ENCODE measurements at places on chromosomes 12 and 14.
A peak's percentile ranks its signal among the peaks of the same experiment; 100 is the strongest.

DNA sequence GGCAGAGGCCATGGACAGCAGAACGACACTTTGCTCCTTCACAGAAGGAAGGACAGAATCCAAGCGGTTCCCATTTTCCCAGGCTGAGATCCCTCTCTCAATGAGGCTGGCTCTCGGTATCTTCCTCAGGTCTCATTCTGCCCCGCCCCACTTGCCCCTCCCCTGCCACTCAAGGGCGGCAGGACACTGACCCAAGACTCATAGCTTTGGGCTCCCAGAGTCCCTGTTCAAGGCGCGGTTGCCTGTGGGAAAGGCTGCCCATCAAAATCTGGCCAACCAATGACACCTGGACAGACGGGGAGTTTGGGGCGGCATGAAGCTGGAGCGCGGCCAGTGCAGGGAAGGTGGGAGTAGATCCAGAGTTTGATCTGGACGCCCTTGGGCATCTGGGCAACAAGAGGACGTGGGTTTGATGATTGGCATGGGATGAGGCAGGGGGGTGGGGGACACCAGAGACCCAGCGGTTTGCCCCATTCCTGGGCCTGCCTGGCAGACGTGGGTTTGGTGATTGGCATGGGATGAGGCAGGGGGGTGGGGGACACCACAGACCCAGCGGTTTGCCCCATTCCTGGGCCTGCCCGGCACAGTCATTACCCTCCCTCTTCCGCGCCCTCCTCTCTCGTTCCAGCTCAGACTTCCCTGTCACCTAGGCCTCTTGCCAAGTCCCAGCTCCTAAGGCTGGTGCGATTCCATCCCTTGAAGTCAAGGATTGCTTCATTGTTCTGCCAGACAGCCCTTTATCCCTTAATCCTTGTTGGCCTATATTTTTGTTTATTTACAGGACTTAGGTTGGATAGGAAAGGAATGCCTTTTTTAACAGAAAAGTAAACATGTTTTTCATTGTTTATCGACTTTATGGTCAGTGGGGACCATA, 92.1 kb downstream of the NINJ2 start:
- DNase-seq, result peak; percentile 73

- DNase-seq, result no peak
Observed at GRCh38 chr14:34270361-34270760, 191.7 kb downstream of the SPTSSA start.

- no peak for DNase-seq
Observed at GRCh38 chr14:80212023-80212397, 706 bp upstream of the DIO2 start.

GRCh38 chr12:76866726-76867125, 12.1 kb downstream of the CSRP2 start:
- DNase-seq, result no peak

DNA sequence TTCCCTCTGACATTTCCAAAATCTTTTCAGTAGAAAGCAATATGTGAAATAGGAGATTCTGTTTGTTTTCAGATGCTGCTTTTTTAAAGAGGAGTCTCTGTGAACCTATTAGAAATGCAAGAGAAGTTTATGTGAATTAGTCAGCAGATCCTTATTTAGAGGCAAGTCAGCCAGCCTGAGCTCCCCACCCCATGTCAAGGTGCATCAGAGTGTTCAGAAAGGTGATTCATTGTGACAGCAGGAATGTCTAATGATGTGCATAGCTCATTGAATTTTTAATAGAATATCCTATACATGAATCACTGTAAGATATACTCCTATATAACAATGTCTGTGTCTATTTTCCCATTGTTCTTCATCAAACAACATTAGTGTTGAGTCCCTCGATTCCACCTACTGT, 1222.4 kb upstream of the USP15 start:
- DNase-seq, result no peak

DNA sequence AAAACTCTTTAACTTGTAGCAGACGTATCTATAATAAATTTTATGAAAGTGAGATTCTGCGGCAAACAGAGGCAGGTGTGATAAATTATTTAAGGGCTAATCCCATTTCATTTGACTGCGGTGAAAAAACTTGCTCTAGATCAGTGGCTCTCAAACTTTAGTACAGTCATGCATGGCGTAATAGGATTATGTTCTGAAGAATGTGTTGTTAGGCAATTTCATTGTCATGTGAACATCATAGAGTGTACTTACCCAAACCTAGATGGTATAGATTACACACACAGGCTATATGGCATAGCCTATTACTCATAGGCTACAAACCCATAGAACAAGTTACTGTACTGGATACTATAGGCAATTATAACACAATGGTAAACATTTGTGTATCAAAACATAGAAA, 83.7 kb downstream of the HEATR5A start:
- no peak for DNase-seq

DNA sequence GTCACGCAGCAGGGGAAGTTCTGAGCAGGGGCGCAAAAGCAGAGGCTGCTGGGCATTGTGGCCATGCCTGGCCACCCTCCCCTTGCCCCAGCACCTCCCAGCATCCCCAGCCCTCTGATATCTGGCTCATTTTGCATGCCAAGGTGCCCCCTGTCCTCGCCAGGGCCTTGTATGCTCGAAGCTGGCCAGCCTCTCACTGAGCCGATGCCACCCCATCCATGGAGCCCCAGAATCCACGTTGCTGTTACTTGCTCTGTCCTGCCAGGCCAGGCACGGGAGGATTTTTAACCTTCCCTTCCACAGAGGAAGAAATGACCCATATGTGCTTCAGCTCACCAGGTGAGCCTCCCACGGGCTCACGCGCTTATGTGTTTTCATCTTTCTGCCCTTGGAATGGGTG, 413.4 kb downstream of the BCL11B start:
- no peak for DNase-seq

- DNase-seq, result no peak
Observed at GRCh38 chr14:74265301-74265965, 26.2 kb downstream of the VSX2 start.

DNA sequence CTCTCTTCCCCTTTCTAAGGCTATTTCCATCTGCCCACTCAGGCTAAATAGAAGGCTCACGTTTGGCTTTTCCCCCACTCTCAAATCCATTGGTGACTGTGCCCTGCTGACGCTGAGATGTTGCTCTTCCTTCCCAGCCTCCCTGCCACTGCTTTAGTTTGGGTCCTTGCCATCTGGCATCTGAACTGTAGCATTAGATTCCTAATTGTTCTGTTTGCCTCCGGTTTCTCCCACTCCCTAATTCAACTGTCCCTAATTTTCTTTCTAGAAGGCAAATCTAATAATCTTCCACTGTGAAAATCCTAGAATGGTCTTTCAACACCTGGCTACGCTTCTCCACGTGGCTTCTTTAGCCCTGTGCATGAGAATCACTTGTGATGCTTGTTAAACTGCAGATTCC, 37.6 kb upstream of the SMOC1 start:
- no peak for DNase-seq

DNA sequence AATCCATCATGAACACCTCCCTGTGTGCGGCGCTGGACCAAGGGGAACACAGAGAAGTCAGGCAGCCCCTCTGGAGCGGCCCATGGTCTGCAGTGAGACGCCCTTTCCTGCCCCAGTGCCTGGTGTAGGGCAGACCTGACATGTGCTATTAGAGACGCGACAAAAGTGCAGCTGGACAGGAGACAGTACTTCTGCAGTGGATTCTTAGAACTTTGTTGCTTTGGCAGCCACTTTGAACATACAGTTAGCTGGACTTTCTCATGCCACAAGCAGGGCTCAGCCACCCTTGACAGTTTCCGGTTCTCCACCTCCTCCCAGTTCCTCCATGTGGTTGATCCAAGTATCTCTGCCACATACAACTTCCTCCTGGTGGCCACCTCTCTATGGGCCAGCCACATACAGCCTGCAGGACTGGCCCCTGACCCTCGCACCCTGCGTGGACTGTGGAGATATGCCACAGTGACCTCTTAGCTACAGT, 45.9 kb downstream of the LGMN start:
- DNase-seq, result no peak

- no peak for DNase-seq
Observed at GRCh38 chr14:54789781-54790480, 112.7 kb downstream of the GCH1 start.

DNA sequence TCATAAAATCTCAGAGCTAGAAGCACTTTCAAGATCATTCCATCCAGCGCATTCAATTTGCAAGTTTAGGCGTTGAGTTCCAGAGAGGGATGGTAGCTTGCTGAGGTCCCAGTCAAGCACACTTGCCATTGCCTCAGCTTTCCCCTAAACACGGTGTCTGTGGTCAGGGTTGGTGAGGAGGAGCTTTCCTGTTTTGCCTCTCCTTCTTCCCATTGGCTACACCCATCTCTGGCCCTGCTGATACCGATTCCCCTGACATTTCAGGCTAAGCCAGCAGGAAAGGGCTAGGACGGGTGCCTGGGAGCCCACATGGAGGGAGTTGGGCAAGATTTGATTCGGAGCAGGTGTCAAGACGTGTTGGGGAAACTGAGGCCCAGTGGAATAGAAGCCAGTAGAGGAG, 9.1 kb downstream of the NFATC4 start:
- DNase-seq, result no peak

DNA sequence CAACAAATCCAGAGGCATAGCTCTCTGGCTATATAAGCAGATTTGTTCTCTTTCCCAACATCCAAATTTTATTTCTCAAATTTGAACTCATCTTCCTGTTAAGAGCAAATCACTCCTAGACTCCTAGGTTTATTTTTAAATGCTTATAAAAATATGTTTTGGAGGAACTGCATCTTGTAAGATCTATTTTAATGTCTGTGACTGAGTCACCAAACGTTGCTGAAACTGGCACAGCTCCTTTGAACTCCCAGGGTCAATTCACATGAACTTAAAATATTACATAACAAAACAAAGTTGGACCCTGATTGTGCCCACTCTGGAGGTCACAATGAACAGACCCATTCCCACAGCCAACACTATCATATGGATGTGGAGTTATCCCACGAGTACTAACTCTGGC, 23.9 kb downstream of the ANAPC7 start:
- DNase-seq, result no peak

DNA sequence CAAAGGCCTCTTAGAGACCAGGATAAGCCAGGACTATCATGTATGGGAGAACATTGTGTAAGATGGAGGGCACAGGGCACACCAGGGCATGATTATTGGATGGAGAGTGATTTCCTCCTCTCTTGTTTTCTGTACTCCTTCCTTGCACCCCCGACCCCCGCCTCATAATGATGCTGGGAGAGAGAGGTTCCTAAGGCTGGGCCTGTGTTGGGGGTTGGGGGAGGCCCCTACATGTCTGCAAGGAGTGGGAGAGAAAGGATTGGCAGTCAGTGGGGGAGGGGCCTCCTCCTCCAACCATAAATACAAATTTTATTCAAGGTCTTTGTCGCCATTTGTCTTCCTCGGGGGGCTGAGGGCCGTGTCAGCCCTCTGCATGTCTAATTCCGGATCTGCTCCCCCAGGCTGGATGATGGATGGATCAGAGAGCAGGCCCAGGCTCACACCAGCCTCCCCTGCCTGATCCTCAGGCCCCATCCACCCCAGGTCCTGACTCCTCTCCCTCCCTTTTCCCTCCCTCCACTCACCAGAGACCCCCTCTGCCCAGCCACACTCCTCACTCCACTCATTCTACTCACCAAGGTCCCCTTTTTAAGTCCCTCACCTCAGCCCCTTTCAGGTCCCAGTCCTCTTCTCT, 2.0 kb upstream of the C1QL4 start:
- DNase-seq, result no peak

DNA sequence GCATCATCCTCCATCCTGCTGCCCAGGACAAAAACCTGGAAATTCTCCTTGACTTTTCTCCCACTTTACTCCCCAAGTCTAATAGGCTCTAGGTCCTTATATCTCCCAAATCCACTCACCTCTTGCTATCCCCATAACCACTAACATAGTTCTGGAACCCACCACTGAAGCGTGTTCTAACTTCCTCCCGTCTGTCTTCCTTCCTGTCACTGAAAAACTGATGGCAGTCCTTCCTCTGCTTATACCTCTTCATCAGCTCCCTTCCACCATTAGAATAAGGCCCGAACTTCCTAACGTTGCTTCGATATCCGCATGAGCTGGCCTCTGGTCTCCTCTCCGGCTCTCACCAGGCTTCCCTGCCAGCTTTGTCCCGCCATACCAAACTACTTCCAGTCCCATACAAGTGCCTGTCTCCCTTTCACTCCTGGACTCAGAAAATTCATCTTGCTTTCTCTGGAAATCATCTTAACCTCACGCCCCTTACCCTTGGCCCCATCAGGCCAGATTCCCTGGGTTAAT, 63.0 kb upstream of the BCL2L14 start:
- DNase-seq, result no peak

- DNase-seq, result no peak
Observed at GRCh38 chr12:26434299-26435068, 239.1 kb downstream of the SSPN start.

DNA sequence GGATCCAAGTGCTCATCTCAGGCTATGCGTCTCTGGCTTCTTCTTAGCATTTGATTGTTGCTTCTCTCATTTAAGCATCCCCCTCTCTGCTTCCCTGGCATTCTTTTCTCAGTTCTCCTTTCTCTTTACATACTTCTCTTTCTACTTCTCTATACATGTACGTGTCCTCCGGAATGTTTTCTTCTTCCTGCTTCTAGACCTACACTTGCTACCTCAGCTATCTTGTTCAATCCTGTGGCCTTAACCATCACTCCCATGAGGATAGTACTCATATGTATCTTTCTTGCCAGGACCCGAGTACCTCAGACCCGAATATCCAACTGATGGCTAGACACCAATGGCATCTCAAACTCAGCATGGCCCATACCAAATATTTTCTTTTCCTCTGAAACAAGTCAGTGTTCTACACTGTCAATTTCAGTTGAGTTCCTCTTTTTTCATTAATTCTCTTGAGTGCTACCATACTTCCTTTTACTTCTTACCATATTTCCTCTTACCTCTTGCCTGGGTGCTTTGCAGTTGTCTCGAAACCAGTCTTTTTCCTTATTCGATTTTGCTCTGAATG, 115.1 kb upstream of the SLC38A2 start:
- DNase-seq, result no peak

DNA sequence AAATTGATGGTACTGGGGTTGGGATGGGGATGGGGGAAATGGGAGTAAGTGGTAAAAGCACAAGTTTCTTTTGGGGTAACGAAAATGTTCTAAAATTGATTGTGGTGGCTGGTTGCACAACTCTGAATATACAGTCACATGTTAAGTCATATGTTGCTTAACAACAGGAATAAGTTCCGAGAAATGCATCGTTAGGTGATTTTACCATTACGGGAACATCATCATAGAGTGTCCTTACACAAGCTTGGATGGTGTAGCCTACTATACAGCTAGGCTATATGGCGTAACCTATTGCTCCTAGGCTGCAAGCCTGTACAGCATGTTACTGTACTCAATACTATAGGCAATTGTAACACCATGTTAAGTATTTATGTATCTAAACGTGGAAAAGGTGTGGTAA, 31.0 kb downstream of the ITGA7 start:
- no peak for DNase-seq

GRCh38 chr12:56991319-56992246, 14.8 kb downstream of the ZBTB39 start:
- peak; percentile 53 for DNase-seq

GRCh38 chr14:59309291-59309900, 120.9 kb downstream of the DAAM1 start:
- no peak for DNase-seq

DNA sequence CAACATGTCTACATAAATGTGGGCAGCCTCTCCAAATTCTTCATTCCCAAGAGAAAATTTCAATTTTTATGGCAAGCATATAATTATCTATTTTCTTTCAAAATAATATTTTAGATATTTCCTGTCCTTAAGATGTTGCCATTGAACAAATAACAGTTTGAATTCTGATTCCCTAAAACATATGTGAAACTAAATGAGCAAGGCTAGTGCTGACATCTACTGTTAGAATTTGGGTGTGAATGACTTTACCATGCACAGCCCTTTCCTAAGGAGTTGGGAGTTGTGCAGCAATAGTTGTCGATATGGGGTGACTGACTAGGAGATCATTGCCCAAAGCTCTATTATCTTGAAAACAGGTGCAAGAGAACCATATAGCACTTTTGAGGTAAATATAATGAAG, 108.2 kb upstream of the SLC38A4 start:
- no peak for DNase-seq

Data from left ventricle myocardium inferior (tissue), 1 donor.